ENCODE measurements at places on chromosomes 7 and 10.

- no peak for DNase-seq
These were observed 19.4 kb upstream of the MINDY3 start for GRCh38 chr10:15879663-15880062.

DNA sequence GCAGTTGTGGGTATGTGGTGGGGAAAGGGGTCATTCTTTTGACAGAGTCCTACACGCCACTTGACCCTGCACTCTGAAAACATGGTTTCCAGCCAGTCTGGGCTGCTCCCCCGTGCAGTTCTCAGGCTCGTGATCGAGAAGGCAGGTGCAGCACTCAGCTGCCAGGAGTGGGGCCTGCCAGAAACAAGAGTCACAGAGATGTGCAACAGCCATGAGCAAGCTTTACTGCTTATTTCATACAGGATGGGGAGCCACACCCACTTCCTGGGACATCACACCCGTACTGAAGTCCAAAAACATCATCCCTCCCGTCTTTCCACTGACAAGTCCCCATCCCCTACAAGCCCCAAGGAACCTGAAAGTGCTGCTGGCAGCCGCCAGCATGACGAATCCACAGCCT, 9.3 kb downstream of the ATG9B start:
- DNase-seq = peak; percentile 49

DNA sequence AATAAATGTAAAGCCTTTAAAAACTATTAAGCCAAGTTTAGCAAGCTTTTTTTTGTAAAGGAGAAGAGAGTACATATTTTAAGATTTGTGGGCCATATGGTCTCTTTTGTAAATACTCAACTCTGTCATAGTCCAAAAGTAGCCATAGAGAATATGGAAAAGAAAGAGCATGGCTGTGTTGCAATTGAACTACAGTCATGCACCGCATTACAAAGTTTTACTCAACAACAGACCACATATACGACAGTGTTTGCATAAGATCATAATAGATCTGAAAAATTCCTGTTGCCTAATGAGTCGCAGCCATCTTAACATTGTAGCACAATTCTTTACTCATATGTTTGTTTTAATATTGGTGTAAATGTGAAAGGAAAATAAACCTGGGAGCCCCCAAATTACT, 440.8 kb downstream of the HTR7 start:
- no peak for DNase-seq

GRCh38 chr10:90849956-90850749, 7.7 kb downstream of the HTR7 start:
- DNase-seq = no peak

- no peak for DNase-seq
These were observed 862.3 kb downstream of the TYW1 start for GRCh38 chr7:67858931-67859330.

DNA sequence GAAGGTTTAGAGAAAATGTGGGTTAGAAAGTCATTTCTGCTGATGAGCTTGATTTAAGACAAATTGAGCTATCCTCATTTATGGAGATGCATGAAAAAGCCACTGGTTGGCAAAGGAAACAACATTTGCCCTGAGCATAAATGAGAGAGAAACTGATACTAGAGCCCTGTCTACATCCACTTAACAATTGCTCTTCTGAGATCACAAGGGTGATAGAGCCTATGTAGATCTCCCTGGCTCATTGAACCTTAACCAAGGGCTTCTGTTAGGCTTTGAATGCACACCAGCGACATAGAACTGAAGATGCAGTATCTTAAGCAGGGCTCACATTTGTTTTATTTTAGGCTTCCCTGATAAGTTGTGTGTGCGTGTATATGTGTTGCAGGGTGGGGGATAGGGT, 35.0 kb downstream of the GPR141 start:
- DNase-seq = no peak

DNA sequence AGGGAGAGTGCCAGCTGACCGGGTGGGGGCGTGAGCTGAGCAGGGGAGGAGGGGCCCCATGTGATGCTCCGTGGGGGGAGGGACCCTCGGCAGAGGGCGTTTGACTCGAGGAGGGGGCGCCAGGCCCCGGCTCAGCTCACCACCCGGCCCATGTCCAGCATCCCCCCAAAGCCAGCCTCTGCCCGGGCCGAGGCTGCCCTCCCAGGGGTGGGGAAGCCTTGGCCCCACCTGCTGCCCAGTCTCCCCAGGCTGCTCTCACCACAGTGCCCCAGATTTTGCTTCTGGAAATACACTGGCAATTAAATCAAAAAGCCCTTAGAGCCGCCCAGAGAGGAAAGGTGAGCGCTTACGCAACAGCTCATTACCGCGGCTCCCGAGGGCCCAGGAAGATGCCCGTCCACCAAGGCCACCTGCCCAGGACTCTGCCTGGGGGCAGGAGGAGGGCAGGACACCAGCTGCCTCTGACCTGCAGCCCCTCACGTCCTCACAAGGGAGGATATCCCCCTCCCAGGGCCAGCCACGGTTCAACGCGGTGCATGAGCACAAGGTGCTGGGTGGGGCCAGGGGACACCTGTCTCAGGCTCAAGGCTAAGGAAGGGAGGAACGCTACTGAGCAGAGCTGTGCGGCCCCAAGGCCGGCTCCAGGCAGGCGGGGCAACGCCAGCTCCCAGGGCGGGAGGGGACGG, 70.0 kb upstream of the INPP5A start:
- DNase-seq = no peak

GRCh38 chr7:154569916-154570315, 433.0 kb downstream of the PAXIP1 start:
- no peak for DNase-seq

- no peak for DNase-seq
These were observed 73.1 kb downstream of the CLIP2 start for GRCh38 chr7:74362266-74362665.

GRCh38 chr10:126227762-126228134, 160.5 kb downstream of the ADAM12 start:
- DNase-seq = no peak

- DNase-seq = no peak
These were observed 51.1 kb downstream of the EXOC4 start for GRCh38 chr7:133303931-133304330.

GRCh38 chr10:97644936-97645335, 4.5 kb downstream of the PI4K2A start:
- no peak for DNase-seq

DNA sequence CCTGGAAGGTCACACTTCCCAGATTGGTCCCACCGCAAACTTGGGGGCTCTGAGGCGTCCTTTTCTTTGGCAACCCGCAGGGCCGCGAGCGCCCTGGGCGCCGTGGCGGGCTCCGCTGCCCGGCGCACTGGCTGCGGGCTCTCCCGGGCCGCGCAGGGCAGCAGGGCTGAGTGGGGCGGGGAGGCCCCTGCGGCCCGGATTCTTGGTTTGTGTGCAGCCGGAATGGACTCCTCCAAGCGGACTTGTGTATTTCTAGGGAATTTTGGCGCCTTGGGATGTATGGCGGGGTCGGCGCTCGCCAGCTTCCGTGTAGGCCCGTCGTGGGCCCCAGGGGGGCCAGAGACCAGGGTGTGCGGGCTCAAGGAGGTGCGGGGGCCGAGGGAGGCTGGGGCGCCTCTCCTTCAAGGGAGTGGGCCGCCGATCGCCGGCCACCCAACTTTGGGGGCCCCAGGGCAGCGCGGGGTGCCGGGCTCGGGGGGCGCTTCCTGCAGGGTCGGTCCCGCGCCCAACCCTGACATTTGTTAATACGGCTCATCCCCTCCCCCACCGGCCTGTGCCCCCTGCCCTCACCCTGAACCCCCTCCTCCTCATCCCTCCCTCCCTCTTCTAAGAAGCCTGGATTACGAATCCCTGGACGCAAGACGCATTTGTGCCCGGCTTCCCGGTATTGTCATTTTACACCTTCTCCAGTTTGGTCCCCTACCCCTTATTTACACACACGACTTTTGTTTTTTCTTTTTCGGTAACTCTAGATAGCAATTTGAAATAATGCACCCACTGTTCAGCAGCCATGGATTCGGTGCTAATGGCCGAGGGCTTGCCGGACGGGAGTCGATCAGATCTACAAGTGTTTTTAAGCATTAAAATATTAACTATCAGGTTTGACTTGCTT, 2.5 kb downstream of the TCF7L2 start:
- no peak for DNase-seq

DNA sequence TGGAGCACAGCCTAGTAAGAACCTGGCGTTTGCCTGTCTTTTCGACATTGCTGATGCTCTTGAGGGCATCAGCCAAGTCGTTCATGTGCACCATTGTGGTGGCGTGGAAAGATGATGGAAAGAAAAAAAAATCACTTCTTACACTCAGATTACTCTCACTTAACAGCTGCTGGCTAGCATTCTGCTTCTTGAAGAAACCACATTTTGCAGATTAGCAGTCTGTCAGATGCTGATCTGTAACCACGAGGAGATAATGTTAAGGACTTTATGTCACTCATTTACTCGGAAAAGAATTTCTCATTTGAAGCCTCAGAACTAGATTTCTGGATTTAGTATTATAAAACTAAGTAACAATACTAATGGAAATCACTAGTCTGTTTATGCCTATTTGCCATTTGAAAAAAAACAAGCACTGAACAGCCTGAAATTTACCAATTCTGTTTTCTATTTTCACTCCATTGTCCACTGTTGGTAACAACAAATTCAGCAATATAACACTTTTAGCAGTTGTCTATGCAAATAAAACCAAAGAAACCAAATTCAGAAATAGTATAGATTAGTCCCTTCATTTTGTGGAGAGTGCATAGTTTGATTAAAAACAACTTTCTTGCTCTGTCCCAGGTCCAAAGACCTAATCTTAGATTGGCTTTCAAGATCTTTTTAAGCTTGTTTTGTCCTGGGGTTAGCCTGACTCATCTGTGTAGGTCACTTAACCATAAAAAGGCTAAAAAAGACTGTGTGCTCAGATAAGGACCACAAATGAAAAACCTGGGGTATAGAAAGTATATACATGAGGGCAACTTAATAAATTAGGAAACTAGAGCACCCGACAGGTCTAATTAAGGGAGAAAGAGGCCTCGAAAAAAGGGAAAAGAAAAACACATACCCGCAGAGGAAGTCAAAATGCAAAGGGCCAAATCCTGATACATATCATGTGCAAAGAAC, 67.5 kb downstream of the NT5C2 start:
- DNase-seq = no peak

- no peak for DNase-seq
These were observed 23.9 kb downstream of the KIN start for GRCh38 chr10:7763929-7764328.

- no peak for DNase-seq
These were observed 98.2 kb downstream of the PRTFDC1 start for GRCh38 chr10:24854256-24854655.

- DNase-seq = no peak
These were observed 91.4 kb downstream of the TPST1 start for GRCh38 chr7:66296557-66296956.

DNA sequence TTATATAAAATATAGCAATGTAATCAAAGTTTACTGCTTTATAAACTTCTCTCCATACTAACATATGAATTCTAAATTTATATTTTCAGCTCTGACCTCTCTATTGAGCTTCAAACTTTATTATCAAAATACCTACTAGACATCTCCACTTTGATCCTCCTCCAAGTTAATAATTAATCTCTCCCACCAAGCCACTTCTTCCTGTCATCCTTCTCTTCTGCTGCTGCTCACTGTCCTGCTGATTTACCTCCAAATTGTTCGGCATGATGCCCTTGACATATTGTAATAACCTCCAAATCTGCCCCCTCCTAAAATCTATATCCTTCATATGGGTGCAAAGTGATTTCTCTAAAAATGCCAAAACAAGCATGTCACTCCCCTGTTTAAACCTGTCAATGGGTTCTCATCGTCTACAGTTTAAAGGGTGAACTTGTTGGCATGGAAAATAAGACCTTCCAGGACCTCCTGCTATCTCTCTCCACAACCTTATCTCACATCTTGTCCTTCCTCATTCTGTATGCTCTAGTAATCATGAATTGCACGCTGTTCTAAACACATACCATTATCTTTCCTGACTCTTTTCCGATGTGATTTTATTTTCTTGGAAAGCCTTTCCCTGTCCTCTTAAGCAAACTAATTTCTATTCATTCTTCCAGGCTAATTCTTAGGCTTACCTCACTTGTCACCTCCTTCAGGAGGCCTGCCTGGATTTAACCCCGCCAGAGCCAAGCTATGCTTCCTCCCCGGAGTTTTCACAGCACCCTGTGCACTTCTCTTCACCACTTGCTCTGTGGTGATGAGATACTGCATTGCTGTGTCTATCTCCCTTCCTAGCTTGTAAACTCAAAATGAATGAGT, 52.1 kb upstream of the STK17A start:
- no peak for DNase-seq

GRCh38 chr7:154857728-154858681, 144.9 kb downstream of the PAXIP1 start:
- no peak for DNase-seq

GRCh38 chr7:17709127-17709526, 231.2 kb downstream of the SNX13 start:
- no peak for DNase-seq

DNA sequence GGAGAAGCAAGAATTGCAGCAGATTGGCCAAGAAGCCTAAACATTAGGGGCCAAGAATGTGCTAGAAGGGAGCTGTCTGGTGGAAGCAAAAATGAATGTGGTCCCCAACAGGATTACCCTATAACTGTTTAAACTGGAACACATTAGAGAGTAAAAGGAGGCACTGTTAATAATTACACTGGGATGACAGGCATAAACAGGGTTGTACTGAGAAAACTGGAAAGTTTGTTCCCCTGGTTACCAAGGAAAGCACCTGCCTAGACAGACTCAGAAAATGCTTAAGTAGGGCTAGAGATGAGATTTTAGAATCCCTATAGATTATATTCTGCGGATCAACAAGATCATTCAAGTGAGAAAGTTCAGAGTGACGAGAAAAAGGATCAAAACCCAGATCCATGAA, 100.8 kb downstream of the CTTNBP2 start:
- no peak for DNase-seq

- no peak for DNase-seq
These were observed 82.0 kb downstream of the FOXL3 start for GRCh38 chr7:371779-372545.

DNA sequence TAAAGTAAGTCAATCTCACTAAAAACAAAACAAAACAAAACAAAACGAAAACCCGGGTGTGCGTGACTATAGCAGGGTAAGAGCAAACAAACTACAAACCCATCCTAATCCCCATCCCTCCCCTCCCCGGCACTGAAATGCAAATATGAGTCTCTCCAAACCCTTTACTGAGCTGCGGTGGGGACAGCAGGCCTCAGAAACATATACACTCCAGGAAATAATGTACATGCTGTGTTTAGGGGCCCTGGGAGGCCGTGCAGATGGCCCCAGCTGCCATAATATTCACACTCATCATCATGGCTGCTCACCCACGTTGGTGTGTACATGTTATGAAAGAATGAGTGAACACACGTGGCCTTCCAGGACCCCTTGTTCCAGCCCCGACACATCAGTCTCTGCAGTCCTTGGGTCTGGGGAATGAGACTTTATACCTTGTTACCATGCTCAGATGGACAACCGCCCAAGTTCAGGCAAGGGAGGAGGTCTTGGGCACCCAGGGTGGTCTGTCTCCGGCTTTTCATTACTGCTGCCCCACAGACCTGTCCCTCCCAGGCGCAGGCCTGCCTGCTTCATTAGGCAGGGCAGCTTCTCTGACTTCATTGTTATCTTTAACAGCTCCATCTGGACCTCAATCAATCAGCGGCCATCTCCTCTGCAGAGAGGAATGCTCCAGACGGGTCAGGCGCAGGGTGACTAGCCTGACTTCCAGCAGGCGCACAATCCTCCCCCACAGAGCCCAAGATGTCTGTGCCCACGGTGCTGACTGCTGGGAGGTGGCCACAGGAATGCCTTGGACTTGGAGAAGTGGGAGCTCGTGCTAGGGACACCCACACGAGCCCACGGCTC, 20.6 kb downstream of the HSPA12A start:
- DNase-seq = no peak

Measured in stimulated activated CD4-positive, alpha-beta T cell treated with anti-CD3 and anti-CD28 coated beads, Interleukin-1b, Interleukin-23, amount 100 ng/mL, for 48 hours (primary cell).